ENCODE measurements at places on chromosomes 12 and 14.

DNA sequence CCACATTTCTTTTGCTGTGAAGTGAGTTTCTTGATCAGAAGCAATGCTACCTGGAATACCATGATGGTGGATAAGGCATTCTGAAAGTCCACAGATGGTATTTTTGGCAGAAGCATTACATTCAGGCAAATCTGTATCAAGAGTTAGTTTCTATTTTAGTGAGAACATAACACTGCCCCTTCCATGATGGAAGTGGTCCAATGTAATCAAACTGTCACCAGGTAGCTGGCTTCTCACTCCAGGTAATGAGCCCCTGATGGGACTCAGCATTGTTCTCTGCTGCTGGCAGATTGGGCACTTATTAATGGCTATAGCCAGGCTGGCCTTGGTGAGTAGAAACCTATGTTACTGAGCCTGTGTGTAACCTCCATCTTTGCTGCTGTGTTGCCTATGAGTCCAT is 80.7 kb downstream of the KCNA5 start:
- no peak for DNase-seq

GRCh38 chr14:90305176-90305601 is 26.6 kb downstream of the NRDE2 start:
- DNase-seq: no peak

GRCh38 chr14:74697011-74697410 is 15.9 kb downstream of the AREL1 start:
- no peak for DNase-seq

DNA sequence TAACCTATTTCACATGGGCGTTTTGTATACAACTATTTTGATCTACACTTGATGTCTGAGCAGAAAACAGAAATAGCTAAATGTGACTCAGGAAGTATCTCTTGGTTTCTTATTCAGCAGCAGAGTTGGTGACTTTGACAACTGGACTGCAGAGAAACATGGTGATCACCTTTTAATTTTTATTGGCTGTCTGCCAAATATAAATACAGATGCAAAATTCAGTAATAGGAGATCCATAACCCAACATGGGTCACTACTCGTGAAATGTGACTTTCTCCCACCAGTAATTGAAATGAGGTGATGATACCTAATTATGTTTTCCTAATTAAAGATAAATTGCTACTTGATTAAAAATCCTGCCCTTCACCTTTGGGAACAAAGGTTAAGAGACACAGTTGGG is 487.1 kb downstream of the NELL2 start:
- no peak for DNase-seq

DNA sequence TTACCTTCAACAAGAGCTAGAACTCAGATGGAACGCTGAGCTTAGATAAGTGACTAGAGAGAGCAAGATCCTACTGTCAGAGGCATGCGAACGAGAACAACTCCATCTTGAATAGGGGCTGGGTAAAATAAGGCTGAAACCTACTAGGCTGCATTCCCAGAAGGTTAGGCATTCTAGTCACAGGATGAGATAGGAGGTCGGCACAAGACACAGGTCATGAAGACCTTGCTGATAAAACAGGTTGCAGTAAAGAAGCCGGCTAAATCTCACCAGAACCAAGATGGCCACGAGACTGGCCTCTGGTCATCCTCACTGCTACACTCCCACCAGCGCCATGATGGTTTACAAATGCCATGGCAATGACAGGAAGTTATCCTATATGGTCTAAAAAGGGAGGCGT is 59.6 kb upstream of the PLEKHG3 start:
- no peak for DNase-seq

- no peak for DNase-seq
Measured at GRCh38 chr12:51895378-51896135, 7.7 kb downstream of the ANKRD33 start.

DNA sequence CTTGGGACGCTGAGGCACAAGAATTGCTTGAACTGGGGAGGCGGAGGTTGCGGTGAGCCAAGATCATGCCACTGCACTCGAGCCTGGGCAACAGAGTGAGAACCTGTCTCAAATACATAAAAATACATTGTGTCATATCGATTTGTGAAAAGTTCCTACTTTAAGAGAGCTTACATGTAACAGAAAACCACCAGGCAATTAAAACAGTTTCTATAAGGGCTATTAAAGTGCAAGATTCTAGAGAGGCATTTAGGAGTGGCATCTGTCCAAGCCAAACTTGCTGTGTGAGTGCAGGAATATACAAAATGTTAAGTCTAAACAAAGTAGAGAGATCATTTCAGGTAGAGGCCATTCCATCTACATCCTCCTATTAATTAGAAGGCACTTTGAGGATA is 1.7 kb upstream of the NEK9 start:
- no peak for DNase-seq

GRCh38 chr12:89831310-89832095 is 122.9 kb upstream of the ATP2B1 start:
- no peak for DNase-seq

All from T-helper 1 cell (primary cell).